ENCODE measurements at places on chromosomes 13 and 19.

GRCh38 chr13:60661521-60661920 lies 264.5 kb downstream of the TDRD3 start:
- DNase-seq: no peak

- no peak for DNase-seq
Observed at GRCh38 chr13:20378721-20379120, 146.6 kb upstream of the GJB6 start.

DNA sequence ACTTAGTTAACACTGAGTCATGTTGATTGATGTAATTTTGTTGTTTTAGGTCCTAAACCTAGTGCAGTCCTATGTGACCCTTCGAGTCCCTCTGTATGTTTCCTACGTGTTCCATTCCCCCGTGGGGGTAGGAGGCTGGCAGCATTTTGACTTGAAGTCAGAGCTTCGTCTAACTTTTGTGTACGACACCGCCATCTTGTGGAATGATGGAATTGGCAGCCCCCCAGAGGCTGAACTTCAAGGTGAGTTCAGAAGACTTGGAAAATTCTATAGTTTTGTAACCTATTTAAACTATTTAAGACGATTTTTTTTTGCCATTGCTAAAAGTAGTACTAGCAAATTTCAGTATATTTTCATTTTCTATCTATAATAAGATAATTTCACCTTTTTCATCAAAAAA lies 117.9 kb downstream of the STOML3 start:
- peak; percentile 11 for DNase-seq

GRCh38 chr19:55493645-55494171 lies 5.5 kb downstream of the SSC5D start:
- DNase-seq: no peak

DNA sequence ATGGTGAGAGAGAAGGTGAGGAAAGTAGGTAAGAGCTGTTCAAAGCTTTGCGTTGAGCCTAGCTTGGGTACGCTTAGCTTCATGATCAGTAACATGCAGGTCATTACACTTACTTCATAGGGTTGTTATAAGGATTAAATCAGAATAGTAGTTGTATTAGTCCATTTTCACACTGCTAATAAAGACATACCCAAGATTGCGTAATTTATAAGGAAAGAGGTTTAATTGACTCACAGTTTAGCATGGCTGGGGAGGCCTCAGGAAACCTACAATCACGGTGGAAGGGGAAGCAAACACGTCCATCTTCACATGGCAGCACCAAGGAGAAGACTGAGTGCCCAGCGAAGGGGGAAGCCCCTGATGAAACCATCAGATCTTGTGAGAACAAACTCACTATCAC lies 21.9 kb downstream of the GPALPP1 start:
- DNase-seq: no peak

All from activated CD4-positive, alpha-beta T cell treated with anti-CD3 and anti-CD28 coated beads for 4 hours (primary cell).